ENCODE measurements at places on chromosomes 2 and 18.

DNA sequence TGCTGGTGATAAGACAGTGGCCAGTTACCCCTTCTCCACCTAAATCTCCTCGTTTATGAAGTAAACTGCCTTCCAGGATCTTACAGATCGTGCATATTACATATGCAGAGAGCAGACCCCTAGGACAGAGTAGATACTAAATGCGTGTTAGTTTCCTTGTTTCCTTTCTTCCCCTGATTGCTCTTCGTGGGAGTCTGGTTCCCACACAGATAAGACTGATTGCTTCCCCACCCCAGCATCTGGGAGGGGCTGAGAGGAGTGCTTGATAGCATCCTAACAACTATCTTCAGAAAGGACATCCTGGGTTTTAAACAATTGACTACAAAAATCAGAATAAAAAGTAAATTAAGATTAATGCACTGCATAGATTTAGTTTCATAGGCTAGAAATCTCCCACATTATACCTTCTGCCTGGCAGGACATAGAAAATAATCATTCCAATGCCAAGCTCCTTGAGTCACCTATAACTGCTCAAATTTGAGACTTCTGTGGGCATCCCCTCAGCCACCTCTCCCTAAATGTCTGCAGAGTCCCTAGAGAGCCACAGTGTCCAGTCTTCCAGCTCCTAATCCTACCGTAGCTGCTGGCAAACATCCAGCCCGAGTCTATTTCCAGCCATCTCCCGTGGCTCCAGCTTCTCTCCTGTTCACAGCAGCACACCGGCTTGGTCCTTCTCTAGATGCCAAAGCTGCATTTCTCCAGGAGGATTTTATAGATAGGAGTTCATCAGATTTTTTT, 128.3 kb downstream of the LRRC30 start:
- DNase-seq, result no peak

- no peak for DNase-seq
Observed at GRCh38 chr2:15895615-15896469, 44.5 kb upstream of the MYCN start.

DNA sequence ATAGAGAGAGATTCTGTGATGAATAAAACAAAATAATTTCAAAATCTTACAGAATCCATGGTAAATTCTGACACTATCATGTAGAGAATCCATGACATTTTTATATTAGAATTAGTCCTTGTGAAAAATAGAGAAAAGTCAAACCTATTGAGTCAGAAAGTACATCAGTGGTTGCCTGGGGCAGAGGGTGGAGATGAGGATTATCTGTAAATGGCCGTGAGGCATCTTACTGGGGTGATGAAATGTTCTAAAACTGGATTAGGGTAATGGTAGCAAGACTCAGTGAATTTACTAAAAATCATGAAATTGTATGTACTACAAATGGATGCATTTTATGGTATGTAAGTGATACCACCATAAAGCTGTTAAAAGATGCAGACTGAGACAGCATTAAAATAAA, 323.1 kb downstream of the SLC8A1 start:
- DNase-seq, result no peak

GRCh38 chr2:23327887-23328286, 57.1 kb upstream of the KLHL29 start:
- no peak for DNase-seq

GRCh38 chr2:66283787-66284186, 151.1 kb upstream of the MEIS1 start:
- no peak for DNase-seq

DNA sequence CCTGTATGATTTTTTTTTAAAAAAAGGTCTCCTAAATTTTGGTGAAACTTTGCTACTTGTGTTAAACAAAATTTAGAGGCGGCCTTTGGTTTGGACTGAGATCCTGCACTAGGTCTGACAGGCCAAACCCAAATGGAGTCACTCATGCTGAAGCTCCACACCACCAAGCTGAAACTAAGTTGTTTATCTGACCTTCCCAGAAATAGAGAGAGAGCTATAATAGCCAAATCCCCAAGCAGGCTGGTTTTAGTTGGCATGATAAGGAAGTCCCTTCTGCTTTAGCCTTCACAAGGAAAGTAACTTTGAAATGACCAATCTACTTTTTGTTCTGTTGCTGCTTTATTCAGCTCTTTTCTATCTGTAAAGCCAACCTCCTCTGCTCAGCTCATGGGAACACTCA, 17.1 kb upstream of the THUMPD2 start:
- no peak for DNase-seq

- DNase-seq, result peak; percentile 41
Observed at GRCh38 chr2:85405201-85406059, 4.7 kb downstream of the CAPG start.

- no peak for DNase-seq
Observed at GRCh38 chr2:174594456-174594855, 3.1 kb downstream of the WIPF1 start.

DNA sequence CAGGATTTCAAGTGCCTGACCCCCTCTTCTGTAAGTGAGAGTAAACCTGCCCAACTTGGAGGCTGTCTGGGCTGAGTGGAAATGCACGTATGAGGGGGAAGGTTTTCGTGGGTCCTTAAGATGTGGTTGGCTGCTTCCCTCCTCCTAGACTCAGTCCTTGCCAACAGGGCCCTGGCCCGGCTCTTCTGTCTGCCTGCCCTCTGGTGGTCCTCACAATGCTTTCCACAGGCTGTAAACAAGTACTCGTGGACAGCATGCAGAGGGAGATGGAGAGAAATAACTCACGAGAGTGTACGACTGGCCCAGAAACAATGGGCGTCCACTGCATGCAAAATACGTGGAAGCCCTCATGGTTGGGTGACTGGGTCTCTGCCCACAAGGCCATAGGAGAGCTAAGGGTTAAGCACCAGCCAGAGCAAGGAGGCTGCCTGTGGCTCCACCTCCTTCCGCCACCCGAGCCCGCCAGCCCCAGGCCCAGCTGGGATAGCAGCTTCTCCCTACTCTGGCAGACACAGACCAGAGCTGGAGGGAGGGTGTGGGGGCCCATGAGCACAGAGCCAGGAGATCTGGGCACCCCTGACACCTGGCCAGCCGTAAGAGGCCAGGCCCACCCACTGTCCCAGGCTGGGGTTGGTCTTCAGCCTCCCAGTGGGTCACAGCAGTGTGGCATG, 17.0 kb upstream of the ARHGEF4 start:
- no peak for DNase-seq

- no peak for DNase-seq
Observed at GRCh38 chr18:45833846-45834245, 8.4 kb downstream of the SIGLEC15 start.

DNA sequence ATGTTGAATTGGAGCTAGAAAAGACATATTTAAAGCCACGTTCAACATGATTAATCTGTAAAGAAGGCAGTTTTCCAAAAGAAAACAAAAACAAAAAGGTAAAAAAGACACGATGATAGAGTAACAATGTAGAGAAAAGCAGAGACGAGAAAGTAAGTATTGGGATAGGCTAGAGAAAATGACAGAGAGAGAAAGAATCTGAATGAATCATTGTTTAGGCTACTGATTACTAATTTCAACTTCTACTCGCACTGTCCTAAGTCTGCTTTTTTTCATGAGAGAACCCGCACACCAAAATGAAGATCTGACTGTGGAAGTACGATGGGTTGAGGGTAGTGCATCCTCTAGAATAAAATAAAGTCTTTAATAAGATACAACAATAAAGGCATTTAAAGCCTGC, 1599.2 kb upstream of the TMEFF2 start:
- DNase-seq, result no peak

GRCh38 chr2:196551014-196551413, 88.5 kb upstream of the CCDC150 start:
- DNase-seq, result no peak

- no peak for DNase-seq
Observed at GRCh38 chr2:80499095-80499494, 194.5 kb upstream of the LRRTM1 start.

DNA sequence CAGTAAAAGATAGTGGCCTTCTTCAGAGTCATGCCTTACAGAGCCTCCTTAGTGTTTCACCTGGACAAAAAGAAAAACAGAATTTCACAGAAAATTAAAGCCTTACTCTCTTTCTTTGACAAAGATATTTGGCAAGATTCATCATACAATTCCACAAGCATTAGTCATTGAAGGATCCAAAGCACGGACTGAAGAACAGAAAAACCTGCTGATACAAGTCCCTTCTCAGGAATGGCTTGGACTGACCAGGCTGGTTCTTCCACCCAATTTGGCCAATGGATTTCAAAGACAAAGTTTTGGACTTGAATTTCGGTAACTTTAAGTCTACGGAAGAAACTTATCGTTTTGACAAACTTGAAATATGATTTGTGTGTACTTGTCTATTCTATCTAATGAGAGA, 39.1 kb upstream of the GALNT3 start:
- DNase-seq, result no peak

DNA sequence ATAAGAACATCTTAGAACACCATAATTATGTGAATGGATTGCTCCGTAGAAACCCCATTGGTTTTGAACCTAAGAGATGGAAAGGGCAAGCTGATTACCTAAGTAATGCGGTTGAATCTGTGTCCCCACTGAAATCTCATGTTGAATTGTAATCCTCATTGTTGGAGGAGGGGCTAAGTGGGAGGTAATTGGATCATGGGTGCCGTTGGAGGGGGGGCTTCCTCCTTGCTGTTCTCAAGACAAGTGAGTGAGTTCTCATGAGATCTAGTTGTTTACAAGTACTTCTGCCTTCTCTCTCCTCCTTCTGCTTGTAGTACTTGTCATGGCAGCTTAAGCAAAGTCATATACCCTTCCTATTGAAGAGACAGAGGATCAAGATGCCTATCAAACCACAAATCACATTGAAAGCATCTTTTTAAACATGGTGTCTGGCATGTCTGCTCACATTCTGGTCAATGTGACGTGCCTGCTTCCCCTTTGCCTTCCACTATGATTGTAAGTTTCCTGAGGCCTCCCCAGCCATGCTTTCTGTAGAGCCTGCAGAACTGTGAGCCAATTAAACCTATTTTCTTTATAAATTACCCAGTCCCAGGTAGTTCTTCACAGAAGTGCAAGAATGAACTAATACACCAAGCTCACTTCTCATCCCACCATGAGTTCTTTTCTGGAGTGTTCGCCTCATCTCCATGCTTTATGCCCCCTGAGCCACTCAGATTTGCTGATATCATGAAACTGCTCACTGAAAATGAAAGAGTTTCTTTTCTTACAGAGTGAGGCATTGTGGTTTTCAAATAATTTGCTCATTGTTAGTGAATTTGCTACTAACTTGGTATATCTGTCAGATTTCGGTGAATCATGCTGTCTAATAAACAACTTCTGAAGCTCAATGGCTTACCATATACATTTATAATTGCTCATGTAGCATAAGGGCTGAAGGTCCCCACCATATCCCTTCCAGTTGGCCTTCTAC, 23.6 kb downstream of the KCNE4 start:
- no peak for DNase-seq

DNA sequence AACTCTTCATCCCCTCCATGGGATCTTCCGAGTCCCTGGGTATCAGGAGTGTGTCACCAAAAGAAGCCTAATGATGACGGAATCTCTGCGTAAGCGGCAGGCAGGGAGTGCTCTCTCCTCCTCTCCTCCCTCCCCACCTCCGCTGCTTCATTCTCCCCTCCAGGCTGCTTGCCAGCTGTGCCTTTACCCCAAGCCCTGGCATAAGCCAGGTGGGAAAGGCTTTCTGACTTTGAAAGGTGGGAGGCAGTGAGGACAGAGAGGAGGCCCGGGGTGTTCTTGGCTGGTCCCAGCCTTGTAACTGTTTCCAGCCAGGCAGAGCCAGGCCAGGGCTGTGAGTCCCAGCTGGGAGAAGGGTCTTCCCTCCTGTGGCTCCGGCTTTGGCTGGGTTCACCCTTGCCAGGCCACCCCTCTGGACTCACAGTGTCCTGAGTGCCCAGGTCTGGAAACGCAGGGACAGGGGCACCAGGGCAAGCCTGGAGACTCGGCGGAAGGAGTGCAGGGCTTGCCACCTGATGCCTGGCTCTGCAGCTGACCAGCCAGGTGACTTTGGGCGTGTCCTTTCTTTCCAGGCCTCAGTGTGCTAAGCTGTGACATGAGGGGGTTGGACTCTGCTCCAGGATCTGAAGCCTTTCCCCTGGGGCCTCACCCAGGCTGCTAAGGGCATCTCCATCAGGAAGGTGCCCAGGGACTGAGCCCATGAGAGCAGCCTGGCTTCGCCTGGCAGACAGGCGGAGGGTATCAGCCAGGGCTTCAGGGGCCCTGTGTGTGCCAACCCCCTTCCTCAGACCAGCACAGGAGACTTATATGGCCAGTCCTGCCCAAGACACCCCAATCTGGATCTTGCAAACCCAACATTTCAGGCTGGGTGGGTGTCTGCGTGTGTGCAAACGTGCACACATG, 32.7 kb upstream of the HPCAL1 start:
- DNase-seq, result no peak

DNA sequence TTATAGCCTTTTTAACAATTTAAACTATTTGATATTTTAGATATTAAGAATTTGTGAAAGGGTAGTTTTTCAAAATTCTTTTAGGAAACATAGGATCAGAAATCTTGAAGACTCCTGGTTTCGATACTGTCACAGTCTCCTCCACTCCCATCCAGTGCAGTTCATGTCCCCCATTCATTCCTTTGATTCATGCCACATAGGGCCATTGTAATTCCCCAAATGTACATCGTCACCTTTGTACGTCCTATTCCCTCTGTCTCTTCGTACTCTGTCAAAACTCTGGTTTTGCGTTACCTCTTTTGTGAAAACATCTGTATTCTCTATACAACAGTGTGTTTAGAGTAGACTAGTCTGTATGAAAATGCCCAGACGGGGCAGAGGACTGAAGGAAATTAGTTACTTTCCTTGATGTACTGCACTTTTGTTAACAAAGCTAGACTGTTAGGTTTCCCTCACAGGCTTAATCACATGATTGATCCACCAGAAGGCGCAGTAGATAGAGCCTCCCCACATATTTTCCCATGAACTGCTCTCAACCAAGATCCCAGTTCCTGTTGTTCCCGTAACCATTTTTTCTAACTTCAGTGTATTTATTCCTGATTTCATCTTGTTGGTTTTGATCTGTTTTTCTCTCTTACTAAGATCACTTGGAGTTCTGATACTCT, 2.5 kb downstream of the MRPL35 start:
- DNase-seq, result no peak

DNA sequence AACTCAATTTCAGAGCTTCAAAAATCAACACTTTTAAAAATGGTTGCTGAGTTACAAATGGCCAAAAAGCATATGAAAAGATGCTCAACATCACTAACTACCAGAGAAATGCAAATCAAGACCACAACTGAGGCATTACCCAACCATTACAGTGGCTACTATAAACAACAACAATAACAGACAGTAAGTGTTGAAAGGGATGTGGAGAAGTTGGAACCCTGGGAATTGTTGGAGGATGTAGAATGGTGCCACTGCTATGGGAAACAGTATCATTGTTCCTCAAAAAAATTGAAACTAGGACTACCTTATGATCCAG, 173.3 kb upstream of the SPRED2 start:
- DNase-seq, result no peak

- DNase-seq, result no peak
Observed at GRCh38 chr18:25494888-25495287, 142.9 kb upstream of the ZNF521 start.
